Left lung (tissue), 14 donors: ENCODE measurements at places on chromosomes 3 and 15. TPM values are rescaled to one million over a fixed set of nuclear protein-coding genes. Genes with fewer than 3 reads are reported as not detected.
A peak's percentile ranks its signal among the peaks of the same experiment; 100 is the strongest.

GRCh38 chr3:120477781-120478180 lies 27.0 kb upstream of the FSTL1 start:
- DNase-seq = no peak
- no peaks in the 10 kb centered on the region for H3K4me1 ChIP-seq

DNA sequence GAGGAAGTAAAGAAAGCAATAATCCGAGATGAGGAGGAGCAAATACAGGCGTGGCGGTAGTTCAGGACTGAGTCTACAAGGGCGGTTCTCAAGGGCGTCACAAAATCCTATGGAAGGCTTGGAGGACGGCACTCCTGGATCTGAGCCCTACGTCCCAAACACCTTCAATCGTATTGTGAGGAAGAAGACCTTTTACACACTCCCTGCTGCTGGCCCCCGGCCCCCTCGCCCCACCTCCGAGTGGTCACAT lies 747 bp downstream of the PLD1 start:
- H3K4me1 ChIP-seq = peaks cover 72% of the 10 kb centered on the region
- H3K4me3 ChIP-seq = peak overlapping the region; percentile 70
- DNase-seq = no peak
- no peaks in the 10 kb centered on the region for H3K27me3 ChIP-seq
- H3K27ac ChIP-seq = peak overlapping the region; percentile 89

GRCh38 chr3:49351521-49352011 lies 6.6 kb downstream of the GPX1 start:
- no peak overlapping the region for H3K4me3 ChIP-seq
- peak overlapping the region; percentile 86 for H3K27ac ChIP-seq
- H3K36me3 ChIP-seq = peaks cover 22% of the 10 kb centered on the region

The LRRIQ4 gene
- 0.18 TPM for total RNA-seq

DNA sequence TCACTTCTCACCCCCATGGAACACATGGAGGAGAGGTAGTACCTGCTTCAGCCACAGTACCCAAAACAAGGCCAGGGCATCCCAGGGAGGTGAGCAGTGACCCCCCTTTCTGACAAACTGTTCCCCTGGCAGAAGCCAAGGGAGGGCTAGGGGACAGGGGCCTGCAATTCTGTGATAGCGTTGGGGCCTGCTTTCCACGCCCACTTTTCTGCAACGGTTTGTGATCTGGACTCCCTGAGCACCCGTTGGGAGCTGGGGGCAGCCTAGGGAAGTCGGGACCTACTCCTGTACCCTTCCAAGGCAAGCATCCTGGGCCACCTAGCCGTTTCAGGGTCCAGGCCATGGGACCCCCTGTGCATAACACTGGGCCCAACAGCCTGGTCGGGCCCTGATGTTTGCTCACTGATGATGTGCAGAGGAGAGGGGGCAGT lies 996 bp upstream of the DNAJA4 start:
- no peak overlapping the region for H3K27ac ChIP-seq
- no peak for DNase-seq
- peaks cover 18% of the 10 kb centered on the region for H3K4me1 ChIP-seq
- no peaks in the 10 kb centered on the region for H3K36me3 ChIP-seq
- H3K27me3 ChIP-seq = no peaks in the 10 kb centered on the region

GRCh38 chr3:8482960-8483665 lies 18.5 kb upstream of the LMCD1 start:
- H3K4me3 ChIP-seq = no peak overlapping the region
- DNase-seq = peak; percentile 74

GRCh38 chr15:27268923-27269322 lies 297.9 kb downstream of the GABRG3 start:
- H3K27ac ChIP-seq = no peak overlapping the region
- no peaks in the 10 kb centered on the region for H3K36me3 ChIP-seq
- DNase-seq = no peak
- H3K4me1 ChIP-seq = no peaks in the 10 kb centered on the region
- no peaks in the 10 kb centered on the region for H3K27me3 ChIP-seq
- H3K4me3 ChIP-seq = no peak overlapping the region

GRCh38 chr15:89845305-89845893 lies 30.7 kb upstream of the ANPEP start:
- no peaks in the 10 kb centered on the region for H3K27me3 ChIP-seq
- H3K4me3 ChIP-seq = no peak overlapping the region
- peaks cover 18% of the 10 kb centered on the region for H3K36me3 ChIP-seq
- no peak overlapping the region for H3K27ac ChIP-seq
- DNase-seq = no peak

The ATP2B2 gene
- 0.18 TPM for total RNA-seq

DNA sequence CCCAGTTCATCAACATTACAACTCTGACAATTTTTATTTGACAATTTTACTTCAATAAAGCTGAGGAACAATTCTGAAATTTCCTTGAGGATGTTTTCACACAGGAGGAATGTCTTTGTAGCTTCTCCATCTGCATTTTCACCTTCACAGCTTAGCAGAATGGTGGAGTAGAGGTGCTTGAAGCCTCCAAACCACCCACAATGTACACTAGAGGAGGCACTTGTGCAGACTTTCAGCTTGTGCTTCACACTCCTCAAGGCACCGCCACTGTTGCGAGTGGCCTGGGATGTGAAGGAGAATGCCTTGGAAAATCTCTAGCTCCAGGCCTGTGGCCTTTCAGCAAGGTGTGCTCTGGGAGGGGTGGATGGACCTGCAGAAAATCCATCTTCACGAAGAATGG lies 181.9 kb downstream of the EPHB1 start:
- no peak for DNase-seq
- no peaks in the 10 kb centered on the region for H3K27me3 ChIP-seq
- H3K36me3 ChIP-seq = no peaks in the 10 kb centered on the region

- no peak for DNase-seq
- no peaks in the 10 kb centered on the region for H3K36me3 ChIP-seq
- no peak overlapping the region for H3K27ac ChIP-seq
- peaks cover 8% of the 10 kb centered on the region for H3K27me3 ChIP-seq
- no peak overlapping the region for H3K4me3 ChIP-seq
- no peaks in the 10 kb centered on the region for H3K4me1 ChIP-seq
Measured at GRCh38 chr15:61275901-61276300, 46.8 kb upstream of the RORA start.
